ENCODE measurements at places on chromosomes 3 and 15. TPM values are rescaled to one million over a fixed set of nuclear protein-coding genes. Genes with fewer than 3 reads are reported as not detected.

- DNase-seq: no peak
Observed at GRCh38 chr15:60774829-60775463, 296.0 kb upstream of the ICE2 start.

GRCh38 chr3:56025326-56025725, 442.9 kb downstream of the ERC2 start:
- no peak for DNase-seq

- no peak for DNase-seq
Observed at GRCh38 chr3:190346541-190346940, 24.3 kb upstream of the CLDN1 start.

The SCAANT1 gene
- not detected for total RNA-seq

DNA sequence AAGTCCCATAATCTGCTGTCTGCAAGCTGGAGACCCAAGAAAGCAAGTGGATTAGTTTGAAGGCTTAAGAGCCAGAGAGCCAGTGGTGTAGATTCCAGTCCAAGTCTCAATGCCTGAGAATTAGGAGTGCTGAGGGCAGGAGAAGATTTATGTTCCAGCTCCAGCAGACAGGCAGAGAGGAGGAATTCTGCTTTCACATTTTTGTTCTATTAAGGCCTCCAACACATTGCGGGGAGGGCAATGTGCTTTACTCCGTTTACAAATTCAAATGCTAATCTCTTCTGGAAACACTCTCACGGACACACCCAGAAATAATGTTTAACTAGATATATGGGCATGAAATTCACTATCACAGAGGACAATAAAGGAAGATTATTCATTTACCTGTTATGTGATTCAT, 54.0 kb downstream of the DPH6 start:
- no peak for DNase-seq

The TMC3 gene
- not detected for total RNA-seq

DNA sequence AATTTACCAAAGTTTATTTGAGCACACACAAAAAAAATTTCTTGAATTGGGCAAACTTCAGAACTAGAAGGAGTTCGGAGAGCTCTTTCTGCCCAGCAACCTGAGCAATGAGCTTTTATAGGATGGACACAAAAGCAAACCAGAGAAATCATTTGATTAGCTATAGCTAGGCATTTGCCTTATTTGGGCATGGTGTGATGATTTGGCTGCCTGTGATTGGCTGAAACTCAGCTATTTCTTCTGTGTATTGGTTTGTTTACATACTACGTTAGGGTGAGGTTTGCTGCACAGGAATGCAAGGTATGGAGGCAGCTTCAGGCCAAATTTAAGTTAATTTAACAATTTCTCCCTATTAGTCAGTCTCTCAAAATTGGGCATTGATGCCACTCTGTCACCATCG, 65.1 kb downstream of the NEK11 start:
- DNase-seq: no peak

- DNase-seq: no peak
Observed at GRCh38 chr3:9917820-9918219, 922 bp downstream of the IL17RC start.

- DNase-seq: no peak
Observed at GRCh38 chr3:142652826-142653292, 56.7 kb downstream of the PLS1 start.

The PRR20G gene
- not detected for total RNA-seq

GRCh38 chr3:8438507-8439079, 63.0 kb upstream of the LMCD1 start:
- no peak for DNase-seq

All from heart right ventricle (tissue), 16 donors.